ENCODE measurements at places on chromosomes 5 and 9.

DNA sequence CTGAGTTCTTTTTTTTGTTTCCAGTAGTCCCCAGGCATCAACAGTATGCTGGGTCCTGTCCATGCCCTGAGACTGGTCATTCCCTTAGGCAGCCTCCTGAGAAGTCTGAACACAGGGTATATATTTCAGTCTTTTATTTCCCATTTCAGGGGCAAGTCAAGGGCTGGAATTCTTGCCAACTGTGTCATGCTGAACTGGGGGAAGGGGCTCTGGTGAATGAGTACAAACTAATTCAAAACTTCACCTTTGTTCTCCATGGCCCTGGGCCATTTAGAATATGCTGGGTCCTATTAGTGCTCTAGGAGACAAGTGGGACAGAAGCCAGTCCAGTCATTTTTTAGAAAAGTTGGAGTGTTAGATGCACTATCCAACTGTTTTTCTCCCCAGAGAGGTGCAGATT, 170.3 kb downstream of the TMC1 start:
- DNase-seq = no peak
- no peaks in the 10 kb centered on the region for H3K4me1 ChIP-seq
- no peaks in the 10 kb centered on the region for H3K36me3 ChIP-seq

GRCh38 chr9:16725066-16725465, 145.4 kb downstream of the BNC2 start:
- no peak for DNase-seq
- H3K4me3 ChIP-seq = no peak overlapping the region
- peaks cover 20% of the 10 kb centered on the region for H3K27me3 ChIP-seq

DNA sequence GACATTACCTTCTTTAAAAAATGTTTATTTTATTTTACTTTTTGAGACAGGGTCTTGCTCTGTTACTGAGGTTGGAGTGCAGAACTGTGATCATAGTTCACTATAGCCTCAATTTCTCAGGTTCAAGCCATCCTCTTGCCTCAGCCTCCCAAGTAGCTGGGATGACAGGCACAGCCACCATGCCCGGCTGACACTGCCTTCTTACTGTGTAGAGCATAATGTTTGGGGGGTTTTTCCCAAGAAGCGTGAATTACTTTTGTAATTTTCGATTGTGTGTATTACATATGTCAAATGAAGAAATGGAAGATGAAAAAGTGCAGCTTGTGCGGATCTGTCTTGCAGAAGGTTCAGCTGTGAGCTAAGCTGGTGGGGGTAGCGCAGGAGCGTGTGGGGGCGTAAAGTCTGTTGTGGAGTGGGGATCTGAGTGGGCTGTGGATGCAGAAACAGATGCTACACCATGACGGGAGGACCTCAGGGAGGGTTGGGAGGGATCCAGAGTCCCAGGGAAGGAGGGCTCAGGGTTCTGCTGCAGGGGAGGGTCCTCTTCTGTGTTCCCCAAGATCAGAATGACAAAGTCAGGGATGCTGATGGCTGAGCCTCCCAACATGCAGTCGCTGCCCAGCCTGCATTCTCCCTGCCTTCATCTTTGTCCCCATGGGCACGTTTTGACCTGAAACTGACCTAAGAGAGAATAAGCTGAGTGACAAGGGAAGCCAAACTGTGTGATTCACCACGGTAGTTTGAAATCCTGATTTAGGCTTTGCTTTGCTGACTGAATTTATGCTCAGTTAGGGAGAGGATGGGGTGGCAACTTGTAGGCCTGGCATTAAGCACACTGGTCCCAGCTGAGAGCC, 6.8 kb upstream of the ANKRD33B start:
- peaks cover 33% of the 10 kb centered on the region for H3K27me3 ChIP-seq
- H3K27ac ChIP-seq = no peak overlapping the region
- H3K36me3 ChIP-seq = peaks cover 2% of the 10 kb centered on the region
- no peak for DNase-seq

- H3K27me3 ChIP-seq = no peaks in the 10 kb centered on the region
- no peaks in the 10 kb centered on the region for H3K36me3 ChIP-seq
- peak overlapping the region; percentile 97 for H3K27ac ChIP-seq
- DNase-seq = no peak
Measured at GRCh38 chr9:36492865-36493264, 79.8 kb upstream of the MELK start.

- H3K4me1 ChIP-seq = peaks cover 16% of the 10 kb centered on the region
- H3K27ac ChIP-seq = no peak overlapping the region
- peaks cover 2% of the 10 kb centered on the region for H3K36me3 ChIP-seq
- no peaks in the 10 kb centered on the region for H3K27me3 ChIP-seq
Measured at GRCh38 chr9:134375430-134376385, 49.5 kb downstream of the RXRA start.

DNA sequence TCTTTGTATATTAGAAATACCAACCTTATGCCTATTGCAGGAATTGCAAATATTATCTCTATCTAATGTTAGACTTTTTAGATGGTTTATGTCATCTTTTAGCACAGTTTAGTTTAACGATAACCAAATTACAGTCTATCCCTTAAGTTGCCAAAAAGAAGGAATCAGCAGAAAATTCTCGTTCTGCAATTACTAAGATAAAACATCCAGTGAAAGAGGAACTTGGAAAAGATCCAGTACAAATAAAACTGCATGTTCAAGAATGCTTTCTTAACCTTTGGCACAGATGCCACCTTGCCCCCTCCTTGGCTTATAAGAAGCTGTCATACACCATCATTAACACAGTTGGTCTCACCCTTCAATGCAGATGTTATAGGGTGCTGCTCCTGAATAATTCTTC, 124.0 kb downstream of the SEMA5A start:
- H3K36me3 ChIP-seq = no peaks in the 10 kb centered on the region
- no peaks in the 10 kb centered on the region for H3K27me3 ChIP-seq
- no peak for DNase-seq
- H3K27ac ChIP-seq = no peak overlapping the region
- H3K4me1 ChIP-seq = no peaks in the 10 kb centered on the region
- H3K4me3 ChIP-seq = no peak overlapping the region

DNA sequence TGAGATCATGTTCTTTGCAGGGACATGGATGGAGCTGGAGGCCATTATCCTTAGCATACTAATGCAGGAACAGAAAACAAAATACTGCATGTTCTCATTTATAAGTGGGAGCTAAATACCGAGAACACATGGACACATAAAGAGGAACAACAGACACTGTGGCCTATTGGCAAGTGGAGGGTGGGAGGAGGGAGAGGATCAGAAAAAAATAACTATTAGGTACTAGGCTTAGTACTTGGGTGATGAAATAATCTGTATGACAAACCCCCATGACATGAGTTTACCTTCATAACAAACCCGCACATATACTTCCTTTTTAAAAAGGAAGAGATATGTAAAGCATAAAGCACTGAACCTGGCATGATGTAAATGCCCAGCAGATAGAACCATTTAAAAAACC, 99.0 kb downstream of the MEGF10 start:
- no peaks in the 10 kb centered on the region for H3K4me1 ChIP-seq
- H3K36me3 ChIP-seq = no peaks in the 10 kb centered on the region
- H3K27me3 ChIP-seq = peaks cover 23% of the 10 kb centered on the region
- no peak overlapping the region for H3K4me3 ChIP-seq

GRCh38 chr5:68315679-68316271, 100.2 kb downstream of the PIK3R1 start:
- H3K36me3 ChIP-seq = no peaks in the 10 kb centered on the region
- no peak overlapping the region for H3K4me3 ChIP-seq
- peaks cover 11% of the 10 kb centered on the region for H3K4me1 ChIP-seq
- H3K27ac ChIP-seq = peak overlapping the region; percentile 88
- DNase-seq = peak; percentile 10

DNA sequence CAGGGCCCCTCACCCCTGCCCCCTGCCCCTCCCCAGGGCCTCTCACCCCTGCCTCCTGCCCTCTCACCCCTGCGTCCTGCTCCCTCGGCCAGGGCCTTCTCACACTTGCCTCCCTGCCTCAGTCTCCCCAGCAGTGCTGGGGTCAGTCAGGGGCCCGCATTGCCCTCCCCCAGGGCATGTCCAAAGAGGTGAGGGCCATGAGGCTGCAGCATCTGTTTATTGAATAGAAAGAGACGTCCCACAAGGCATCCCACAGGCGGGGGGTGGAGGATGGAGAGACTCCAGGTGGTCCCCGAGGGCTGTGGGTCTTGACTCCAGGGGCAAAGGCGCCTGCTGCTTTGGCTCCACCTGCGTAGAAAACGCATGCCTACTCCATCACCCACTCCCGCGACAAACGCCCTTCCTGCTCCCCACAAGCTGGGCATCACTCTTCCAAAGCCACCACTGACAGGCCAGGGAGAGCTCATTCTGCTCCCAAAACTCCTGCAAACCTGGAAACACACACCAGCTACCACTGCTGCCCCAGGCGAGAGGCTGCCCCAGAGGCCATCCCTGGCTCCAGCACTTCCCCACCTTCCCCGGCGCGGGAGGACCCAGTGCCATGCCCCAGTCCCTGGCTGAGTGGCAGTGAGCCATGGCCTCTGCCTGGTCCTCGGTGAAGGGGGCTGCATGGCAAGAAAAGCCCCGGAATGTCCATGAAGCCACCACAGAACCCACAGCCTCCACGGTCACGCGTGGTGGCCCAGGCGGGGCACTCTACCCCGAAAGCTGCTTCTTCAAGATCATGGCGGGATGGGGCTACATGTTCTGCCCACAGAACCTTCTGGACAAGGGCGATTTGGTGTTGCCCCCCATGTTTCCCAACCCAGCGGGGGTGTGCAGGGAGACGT, 1.6 kb upstream of the LCN8 start:
- H3K27me3 ChIP-seq = peaks cover 7% of the 10 kb centered on the region
- no peak overlapping the region for H3K27ac ChIP-seq
- DNase-seq = no peak
- no peaks in the 10 kb centered on the region for H3K4me1 ChIP-seq

- no peak overlapping the region for H3K27ac ChIP-seq
- peaks cover 2% of the 10 kb centered on the region for H3K36me3 ChIP-seq
- no peak overlapping the region for H3K4me3 ChIP-seq
- H3K4me1 ChIP-seq = peaks cover 11% of the 10 kb centered on the region
- DNase-seq = no peak
Measured at GRCh38 chr5:127571314-127572131, 54.1 kb downstream of the PRRC1 start.

GRCh38 chr5:61409568-61409967, 77.5 kb downstream of the ZSWIM6 start:
- peak overlapping the region; percentile 25 for H3K4me3 ChIP-seq
- no peaks in the 10 kb centered on the region for H3K27me3 ChIP-seq
- DNase-seq = no peak
- peak overlapping the region; percentile 90 for H3K27ac ChIP-seq
- H3K4me1 ChIP-seq = peaks cover 32% of the 10 kb centered on the region

- H3K27ac ChIP-seq = no peak overlapping the region
- peaks cover 34% of the 10 kb centered on the region for H3K27me3 ChIP-seq
- peaks cover 7% of the 10 kb centered on the region for H3K36me3 ChIP-seq
- no peak overlapping the region for H3K4me3 ChIP-seq
Measured at GRCh38 chr5:14435481-14435880, 146.1 kb upstream of the OTULINL start.

- no peak overlapping the region for H3K27ac ChIP-seq
- no peak overlapping the region for H3K4me3 ChIP-seq
- H3K27me3 ChIP-seq = peaks cover 15% of the 10 kb centered on the region
- DNase-seq = no peak
- H3K4me1 ChIP-seq = no peaks in the 10 kb centered on the region
- H3K36me3 ChIP-seq = no peaks in the 10 kb centered on the region
Measured at GRCh38 chr9:22285066-22285465, 161.6 kb upstream of the DMRTA1 start.

DNA sequence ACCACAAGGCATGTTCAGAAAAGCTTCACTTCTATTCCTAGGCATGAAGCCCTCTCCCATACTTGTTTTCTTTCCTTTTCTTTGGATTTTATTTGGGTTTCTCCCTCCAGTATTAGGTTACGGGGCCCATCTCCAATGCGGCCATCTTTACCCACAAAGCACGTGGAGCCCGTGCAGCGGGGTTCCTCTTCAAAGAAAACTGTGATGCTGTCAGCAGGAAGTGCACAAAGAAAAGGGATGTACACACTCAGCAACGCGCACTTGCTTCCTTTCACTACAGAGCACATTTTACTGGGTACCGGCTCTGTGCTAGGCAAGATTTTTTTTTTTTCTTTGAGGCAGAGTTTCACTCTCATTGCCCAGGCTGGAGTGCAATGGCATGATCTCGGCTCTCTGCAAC, 106.6 kb downstream of the COL23A1 start:
- DNase-seq = no peak
- no peak overlapping the region for H3K27ac ChIP-seq
- peaks cover 5% of the 10 kb centered on the region for H3K4me1 ChIP-seq
- H3K36me3 ChIP-seq = peaks cover 2% of the 10 kb centered on the region
- H3K4me3 ChIP-seq = peak overlapping the region; percentile 69

DNA sequence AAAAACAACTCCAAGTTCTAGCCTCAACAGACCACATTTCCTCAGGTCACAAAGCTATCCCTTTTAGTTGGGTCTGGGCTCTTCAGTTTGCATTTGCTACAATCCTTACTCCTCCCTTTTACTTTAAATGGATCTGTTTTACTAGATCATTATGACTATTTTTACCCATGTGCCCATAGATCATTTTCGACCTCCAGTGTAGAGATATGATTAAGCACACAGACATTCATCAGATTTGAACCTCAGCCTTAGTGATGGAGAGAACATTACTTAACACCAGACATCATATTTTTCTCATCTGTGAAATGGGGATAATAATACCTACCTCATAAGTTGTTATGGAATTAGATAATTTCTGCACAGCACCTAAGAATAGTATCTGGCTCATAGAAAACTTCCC, 141.9 kb downstream of the NPR3 start:
- DNase-seq = no peak
- peaks cover 5% of the 10 kb centered on the region for H3K27me3 ChIP-seq
- H3K4me3 ChIP-seq = no peak overlapping the region
- H3K36me3 ChIP-seq = peaks cover 3% of the 10 kb centered on the region
- no peaks in the 10 kb centered on the region for H3K4me1 ChIP-seq

GRCh38 chr5:67244345-67244793, 47.8 kb upstream of the CD180 start:
- no peak overlapping the region for H3K27ac ChIP-seq
- H3K36me3 ChIP-seq = peaks cover 4% of the 10 kb centered on the region
- no peaks in the 10 kb centered on the region for H3K27me3 ChIP-seq
- H3K4me1 ChIP-seq = peaks cover 10% of the 10 kb centered on the region

- peaks cover 19% of the 10 kb centered on the region for H3K27me3 ChIP-seq
- no peak for DNase-seq
Measured at GRCh38 chr9:70100362-70100761, 56.7 kb downstream of the MAMDC2 start.

DNA sequence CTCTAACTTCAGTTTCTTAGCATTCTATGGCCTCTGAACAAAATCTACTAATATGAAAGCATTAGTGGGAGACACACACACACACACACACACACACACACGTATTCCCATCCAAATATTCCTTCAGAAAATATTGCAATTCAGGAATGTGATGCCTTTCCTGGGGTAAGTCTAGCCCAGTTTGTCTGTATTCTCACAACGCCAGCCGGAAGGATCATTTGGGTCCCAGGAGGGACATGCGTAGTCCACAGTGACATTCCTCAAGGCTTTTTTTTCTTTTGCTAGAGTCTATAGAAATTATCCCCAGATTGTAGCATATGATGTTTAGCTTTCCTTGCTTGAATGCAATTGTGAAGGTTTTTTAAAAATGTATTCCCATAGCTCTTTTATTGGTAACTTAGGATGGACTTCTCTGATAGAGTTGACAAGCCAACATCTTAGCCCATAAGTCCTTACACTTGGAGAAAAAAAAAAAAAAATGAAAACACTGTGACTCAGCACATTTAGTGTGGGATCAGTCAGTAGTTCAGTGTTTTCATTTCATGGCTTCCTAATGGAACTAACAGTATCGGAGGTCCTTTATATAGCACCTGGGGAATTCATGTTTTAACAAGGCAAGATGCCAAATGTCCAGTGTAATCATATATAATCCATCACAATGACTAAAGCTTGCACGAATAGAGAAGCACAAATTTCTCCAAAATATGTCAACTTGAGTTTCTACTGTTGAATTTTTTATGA, 316.5 kb downstream of the DIRAS2 start:
- H3K36me3 ChIP-seq = no peaks in the 10 kb centered on the region
- no peaks in the 10 kb centered on the region for H3K4me1 ChIP-seq
- peaks cover 32% of the 10 kb centered on the region for H3K27me3 ChIP-seq
- H3K4me3 ChIP-seq = no peak overlapping the region
- H3K27ac ChIP-seq = no peak overlapping the region

Measured in T-helper 17 cell (primary cell).